ENCODE measurements at places on chromosomes 7 and 10.

GRCh38 chr10:92479547-92479946, 94.3 kb downstream of the IDE start:
- no peak for DNase-seq

DNA sequence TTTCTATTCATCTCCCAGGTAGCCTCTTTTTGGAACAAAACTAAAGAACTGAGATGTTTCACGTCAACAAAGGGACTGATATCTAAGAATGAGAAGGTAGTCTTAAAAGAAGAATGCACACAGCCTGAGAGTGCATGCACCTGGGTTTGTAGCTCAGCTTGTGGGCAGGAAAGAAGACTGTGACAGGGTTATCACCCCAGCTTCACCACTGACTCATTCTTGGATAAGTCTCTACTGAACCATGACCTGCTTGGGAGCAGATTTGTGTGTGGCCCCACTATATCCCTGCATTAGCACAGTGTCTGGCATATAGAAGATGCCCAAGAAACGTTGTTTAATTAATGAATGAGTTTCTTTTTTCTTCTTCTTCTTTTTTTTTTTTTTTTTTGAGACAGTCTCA, 187.5 kb downstream of the GPAM start:
- no peak for DNase-seq

DNA sequence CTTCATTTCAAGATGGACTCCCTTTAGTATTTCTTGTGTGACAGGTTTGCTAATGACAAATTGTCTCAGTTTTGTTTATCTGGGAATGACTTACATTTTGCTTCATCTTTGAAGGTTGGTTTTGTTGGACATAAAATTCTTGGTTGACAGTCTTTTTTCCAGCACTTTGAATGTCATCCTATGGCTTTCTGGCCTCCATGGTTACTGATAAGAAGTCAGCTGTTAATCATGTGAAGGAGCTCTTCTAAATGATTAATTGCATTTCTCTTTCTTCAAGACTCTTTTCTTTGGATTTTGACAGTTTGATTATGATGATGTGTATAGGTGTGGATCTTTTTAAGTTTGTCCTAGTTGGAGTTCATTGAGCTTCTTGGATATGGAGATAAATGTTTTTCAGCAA, 26.9 kb upstream of the HHEX start:
- DNase-seq, result no peak

DNA sequence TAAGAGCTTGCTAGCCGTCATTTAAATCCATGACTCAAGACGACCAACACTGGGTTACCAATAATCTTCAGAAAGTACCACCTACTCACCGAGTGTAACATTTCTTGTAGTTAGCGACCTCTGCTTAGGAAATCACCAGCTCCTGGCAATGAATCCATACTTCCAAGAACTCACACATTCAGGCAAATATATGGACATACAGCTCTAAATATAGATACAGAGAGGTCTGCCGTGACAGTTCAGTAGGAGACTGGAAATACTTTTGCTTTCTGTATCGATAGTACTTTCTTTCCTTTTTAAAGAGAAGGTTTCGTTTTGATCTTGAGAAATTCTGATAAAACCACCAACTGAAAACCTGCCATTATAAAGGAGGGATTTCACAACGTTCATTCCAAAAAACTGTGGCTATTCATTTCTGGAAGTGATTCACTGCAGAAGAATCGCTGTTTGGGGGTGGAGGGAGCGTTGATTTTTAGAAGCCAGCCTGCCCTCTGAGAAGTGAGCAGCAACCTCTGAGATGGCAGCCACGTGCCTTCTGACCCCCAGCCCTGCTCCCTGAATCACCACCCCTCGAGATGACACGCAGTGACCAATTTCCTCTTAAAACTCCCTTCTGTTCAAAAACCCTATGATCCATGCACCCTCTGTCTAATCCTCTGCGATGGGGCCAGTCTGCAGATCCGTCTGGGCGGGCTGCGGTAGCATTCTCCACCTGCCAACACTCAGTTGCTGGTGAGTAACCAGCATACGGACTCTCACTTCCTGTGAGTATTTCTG, 179.0 kb upstream of the KLF14 start:
- DNase-seq, result peak; percentile 63

DNA sequence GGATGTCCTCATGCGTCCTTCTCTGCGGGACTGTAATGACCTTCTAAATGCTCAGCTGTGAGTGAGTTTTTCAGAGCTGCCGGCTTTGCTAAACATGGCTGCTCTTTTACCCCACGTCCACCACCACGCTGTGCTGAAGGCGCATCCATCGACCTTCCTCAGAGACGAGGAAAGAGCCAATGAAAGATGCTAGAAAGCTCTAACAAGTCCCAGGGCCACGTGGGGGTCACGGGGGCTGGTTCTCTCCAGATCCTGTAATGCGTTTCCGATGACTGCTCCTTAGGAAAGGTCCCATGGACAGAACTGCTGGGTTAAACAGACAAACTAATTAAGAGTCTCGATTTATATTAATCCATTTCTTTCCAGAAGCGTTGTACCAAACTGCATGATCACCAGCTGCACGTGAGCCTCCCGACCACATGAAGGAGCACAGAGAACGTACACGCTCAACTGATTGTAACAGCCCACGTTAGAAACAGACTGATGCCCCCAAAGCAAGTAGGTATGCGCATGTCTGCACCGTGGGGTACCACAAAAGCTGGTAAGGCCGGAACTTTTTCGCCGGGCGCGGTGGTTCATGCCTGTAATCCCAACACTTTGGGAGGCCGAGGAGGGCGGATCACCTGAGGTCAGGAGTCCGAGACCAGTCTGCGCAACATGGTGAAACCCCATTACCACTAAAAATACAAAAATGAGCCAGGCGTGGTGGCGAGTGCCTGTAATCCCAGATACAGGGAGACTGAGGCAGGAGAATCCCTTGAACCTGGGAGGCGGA, 109.6 kb downstream of the TCERG1L start:
- DNase-seq, result no peak

DNA sequence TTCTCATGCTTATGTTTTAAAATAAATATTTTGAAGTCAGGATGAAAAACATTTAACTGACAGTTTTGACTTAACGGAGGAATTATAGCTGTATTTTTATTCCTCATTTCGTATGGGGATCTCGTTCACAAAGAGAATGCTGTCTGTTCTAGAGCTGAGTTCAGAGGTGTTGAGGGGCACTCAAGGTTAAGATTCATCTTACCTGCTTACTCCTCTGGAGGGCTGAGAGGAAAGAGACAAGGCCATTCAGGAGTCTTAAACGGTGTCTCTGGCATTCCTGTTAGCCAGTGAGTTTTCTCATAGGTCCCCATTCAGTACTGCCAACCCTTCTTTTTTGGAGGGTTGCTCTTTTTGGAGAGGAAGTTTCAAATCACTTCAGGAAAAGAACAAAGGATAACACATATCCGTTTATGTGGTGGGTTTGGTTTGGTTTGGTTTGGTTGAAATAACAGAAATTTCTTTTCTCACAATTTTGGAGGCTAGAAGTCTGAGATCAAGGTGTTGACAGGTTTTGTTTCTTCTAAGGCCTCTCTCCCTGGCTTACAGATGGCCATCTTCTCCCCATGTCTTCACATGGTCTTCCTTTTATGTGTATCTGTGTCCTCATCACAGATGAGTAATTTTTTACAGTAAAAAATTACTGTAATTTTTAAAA, 23.1 kb downstream of the CALHM2 start:
- DNase-seq, result no peak

GRCh38 chr7:10703059-10703458, 270.6 kb upstream of the PHF14 start:
- DNase-seq, result no peak

DNA sequence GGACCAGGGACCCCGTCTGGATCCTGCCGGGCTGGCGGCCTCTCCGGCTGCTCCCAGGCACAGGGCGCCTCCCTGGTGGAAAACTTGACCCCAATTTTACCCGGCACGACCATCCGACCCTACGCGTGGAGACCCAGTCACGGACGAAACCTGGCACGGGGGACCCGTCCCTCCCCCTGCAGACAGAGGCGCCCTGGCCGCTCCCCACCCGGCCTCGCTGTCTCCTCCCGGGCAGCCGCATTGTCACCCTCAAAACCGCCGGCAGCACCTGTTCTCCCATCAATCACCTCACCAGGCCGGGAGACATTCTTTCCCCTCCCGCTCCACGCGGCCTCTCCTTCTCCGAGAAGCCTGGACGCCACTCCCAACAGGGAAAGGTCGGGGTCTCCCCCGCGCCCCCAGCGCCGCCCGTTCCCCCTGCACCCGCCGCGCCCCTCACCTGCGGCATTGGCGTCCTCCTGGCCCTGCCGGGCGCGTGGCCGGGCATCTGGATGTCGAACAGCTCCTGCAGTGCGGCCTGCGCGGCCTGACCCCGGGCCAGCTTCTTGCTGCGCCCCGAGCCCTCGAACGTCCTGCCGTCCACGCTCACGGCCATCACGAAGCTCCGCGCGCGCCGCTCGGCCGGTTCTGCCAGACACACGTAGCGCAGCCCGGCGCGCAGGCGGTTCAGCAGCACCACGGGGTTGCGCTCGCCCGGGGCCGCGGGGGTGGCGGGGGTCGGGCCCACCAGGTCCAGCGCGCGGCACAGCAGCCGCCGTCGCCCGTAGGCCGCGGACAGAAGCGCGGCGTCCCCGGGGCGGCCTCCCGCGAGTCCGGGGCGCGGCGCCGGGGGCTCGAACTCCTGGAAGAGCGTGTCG, 306.6 kb downstream of the WDR37 start:
- no peak for DNase-seq

GRCh38 chr10:66673071-66673470, 252.8 kb upstream of the LRRTM3 start:
- no peak for DNase-seq

DNA sequence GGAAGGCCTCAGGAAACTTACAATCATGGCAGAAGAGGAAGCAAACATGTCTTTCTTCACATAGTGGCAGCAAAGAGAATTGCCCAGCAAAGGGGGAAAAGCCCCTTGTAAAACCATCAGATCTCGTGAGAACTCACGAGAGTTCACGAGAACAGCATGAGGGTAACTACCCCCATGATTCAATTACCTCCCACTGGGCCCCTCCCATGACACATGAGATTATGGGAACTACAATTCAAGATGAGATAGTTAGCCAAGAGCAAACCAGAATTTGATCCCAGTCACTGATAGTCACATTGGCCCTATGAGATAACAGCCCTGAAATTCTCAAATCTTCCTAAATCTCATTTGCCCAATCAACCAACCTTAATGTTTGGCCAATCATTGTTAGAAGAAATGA, 18.2 kb upstream of the ITPRID1 start:
- DNase-seq, result no peak

DNA sequence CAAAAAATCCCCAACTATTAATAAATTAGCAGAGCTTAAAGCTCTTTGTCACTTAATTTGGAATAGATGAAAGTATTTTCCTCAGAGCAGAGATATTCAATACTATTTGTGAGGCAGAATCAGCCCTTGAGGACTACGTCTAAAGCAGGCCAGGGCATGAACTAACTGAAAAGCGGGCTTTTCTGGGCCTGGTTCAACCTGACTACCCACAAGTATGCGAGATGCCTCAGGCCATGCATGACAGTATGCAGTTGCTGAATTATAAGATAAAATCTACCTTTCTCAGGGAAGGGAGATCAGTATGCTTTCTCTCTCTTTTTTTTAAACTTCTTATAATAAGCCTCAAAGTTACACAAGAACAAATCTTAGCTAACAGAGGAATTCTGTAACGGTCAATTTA, 20.1 kb downstream of the TMEM168 start:
- DNase-seq, result no peak

GRCh38 chr7:42175834-42176723, 60.9 kb downstream of the GLI3 start:
- DNase-seq, result no peak

DNA sequence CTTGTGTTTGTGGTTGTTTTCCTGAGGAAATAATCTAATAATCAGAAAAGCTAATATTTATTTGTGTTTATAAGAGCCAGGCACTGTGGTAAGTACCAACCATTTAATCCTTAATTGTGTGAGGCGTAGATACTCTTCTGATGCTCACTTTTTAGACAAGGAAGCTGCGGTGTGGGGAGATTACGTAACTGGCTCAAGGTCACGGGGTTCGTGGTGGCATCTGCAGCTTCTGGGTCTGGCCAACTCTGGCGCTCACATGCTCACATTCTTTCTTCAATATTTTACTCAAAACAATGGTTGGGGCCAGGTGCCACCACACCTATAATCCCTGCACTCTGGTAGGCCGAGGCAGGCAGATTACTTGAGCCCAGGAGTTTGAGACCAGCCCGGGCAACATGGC, 77.6 kb downstream of the RALA start:
- peak; percentile 19 for DNase-seq

- no peak for DNase-seq
Measured at GRCh38 chr7:142110638-142111037, 880 bp upstream of the MGAM2 start.

All from hematopoietic multipotent progenitor cell treated with erythropoietin and hydrocortisone succinate and interleukin-3 and kit ligand, for 8 days (in vitro differentiated cells).